RKO (cell line): ENCODE measurements at places on chromosomes 16 and 17.
A peak's percentile ranks its signal among the peaks of the same experiment; 100 is the strongest.

DNA sequence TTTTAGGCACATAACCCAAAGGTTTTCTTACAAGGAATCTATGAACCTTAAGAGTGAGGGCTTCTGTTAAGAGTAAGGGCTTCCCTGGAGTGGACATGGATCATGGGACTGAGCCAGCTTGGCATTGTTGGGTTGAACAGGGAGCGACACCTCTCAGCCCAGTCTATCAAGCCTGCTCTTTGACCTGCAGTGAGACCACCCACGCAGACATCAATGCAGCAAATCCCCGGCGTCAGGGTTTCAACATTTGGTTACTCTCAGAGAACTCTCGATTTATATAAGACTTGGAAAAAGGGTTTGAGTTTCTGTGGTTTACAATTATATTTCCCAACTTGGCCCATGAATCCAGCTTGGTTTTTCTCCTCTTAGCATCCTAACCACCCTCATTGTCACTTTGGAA lies 299.9 kb downstream of the WWOX start:
- DNase-seq = no peak

DNA sequence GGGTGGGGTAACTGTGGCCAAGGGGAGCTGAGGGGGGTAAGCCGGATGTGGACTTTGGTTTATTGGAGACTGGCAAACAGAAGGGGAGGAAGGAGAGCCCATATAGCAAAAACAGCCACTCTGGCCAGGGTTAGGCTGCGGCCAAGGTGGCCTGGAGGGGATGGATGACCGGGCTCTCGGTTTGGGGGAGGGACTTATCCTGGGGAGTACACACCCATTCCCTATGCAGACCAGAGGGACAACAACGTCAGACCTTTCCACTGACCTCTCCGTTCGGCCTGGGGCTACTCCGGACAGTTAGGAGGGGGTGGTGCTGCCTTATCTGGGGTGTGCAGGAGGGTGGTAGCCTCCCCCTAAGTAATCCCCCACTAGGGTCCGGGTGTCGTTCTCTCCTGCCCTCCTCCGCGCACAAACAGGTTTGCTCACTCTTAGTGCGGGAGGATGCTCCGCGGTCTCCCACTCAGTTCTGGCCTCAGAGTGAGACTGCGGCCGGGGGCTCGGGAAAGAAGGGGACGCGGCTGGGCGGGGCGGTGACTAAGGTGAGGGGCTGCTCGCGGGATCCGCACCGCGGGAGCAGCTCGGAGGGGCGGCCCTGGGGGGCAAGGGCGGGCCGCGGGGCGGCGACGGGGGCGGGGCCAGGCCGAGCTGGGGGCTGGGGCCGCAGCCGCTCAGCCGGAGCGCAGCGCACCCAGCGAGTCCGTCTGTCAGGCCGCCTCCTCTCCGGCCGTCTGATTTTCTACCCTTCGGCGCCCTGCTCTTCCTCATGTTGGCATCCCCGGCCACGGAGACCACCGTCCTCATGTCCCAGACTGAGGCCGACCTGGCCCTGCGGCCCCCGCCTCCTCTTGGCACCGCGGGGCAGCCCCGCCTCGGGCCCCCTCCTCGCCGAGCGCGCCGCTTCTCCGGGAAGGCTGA lies at the start of gene WNK4:
WNK4 (plus strand) TSS at position 675 of the 915 bp plus-strand sequence; CDS start at position 764, 89 bp downstream.
- no peak for DNase-seq

GRCh38 chr16:1997494-1998359 lies 8.0 kb downstream of the SYNGR3 start:
- no peak for DNase-seq

DNA sequence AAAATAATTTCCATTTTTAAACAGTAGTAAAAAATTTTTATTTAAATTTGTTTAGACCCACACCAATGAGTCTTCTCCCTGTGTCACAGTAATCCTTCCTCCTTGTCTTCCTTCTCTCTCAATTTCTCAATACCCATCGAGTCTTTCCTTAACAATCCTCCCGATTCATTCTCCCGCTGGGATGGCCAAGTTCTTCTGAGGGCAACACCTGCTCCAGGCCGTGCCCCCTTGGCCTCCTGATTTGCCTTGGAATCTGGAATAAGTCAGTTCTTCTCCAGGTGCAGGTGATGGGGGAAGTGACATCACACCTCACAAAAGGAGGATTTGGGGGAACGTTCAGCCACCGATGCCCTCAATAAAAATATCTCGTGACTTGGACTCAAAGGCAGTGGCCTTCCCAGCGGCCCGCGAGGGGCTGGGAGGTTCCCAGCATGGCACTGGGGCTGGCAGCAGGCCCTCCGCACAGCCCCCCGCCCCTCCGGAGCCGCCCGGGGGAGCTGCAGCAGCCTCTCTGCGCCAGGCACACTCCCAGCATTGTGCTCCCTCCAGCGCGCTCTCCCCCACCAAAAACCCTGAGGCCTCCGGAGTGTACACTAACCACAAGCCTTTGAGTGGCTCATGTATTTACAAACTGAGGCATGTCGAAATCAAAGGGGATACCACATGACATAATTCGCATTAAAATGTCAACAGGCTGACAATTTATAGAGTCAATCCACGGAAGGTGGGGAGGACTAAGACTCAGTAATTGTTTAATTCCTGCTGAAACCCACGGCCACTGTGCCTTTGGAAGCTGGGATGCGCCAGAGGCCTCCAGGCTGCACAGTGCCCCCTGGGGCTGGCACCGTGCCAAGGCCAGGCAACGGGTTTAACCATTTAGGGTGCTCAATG lies 120.5 kb downstream of the ZFHX3 start:
- no peak for DNase-seq

DNA sequence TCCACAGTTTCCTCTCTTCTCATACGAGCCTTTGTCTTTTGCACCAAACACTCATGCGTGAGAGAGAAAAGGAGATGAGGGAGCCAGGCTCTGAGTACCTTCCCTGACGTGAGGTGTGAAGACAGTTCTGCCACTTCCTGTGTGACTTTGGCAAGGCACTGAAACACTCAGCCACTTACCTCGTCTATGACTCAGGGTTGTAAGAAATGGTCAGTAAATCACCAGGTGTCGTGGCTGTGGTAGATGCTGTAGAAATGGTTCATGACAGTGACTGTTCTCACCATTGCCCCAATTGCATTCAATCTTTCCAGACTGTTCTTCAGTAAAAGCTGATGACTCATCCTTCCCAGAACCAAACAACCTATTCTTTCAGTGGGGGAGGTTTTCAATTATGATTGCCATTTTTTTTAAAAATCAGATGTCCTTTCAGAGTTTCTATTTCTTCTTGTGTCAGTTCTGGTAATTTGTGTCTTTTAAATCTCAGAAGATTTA lies 49.2 kb upstream of the CBFA2T3 start:
- DNase-seq = peak; percentile 67

DNA sequence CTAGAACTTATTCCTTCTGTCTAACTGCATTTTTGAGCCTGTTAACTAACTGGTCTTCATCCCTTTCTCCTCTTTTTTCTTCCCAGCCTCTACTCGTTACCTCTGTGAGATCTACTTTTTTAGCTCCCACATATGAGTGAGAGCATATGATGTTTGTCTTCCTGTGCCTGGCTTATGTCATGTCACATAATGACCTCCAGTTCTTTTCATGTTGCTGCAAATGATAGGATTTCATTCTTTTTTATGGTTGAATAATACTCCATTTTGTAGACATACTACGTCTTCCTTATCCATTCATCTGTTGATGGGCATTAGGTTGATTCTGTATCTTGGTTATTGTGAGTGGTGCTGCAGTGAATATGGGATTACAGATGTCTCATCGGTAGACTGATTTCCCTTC lies 184.7 kb downstream of the PRKCA start:
- no peak for DNase-seq

DNA sequence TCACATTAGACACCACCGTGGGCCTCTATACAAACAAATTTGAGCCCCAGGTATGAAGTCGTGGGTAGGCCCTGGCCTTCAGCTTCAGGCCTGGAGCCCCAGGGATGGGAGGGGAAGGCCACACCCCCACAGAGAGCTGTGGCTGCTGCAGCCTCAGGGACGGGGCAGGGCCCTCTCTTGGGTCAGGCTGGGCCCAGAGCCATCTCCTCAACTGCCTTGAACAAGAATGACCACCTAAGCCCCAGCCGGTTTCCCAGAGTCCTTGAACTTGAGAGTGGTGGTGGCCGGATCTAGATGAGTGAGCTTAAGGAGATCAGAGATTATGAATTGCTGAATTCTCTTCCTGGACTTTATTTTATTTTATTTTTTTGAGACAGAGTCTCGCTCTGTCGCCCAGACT lies 18.6 kb downstream of the SCNN1B start:
- DNase-seq = no peak

- DNase-seq = no peak
Observed at GRCh38 chr17:65453204-65453931, 108.1 kb downstream of the AXIN2 start.

GRCh38 chr17:12053552-12053951 lies 32.9 kb downstream of the MAP2K4 start:
- no peak for DNase-seq

GRCh38 chr17:17350491-17351355 lies 47.5 kb downstream of the NT5M start:
- peak; percentile 18 for DNase-seq

DNA sequence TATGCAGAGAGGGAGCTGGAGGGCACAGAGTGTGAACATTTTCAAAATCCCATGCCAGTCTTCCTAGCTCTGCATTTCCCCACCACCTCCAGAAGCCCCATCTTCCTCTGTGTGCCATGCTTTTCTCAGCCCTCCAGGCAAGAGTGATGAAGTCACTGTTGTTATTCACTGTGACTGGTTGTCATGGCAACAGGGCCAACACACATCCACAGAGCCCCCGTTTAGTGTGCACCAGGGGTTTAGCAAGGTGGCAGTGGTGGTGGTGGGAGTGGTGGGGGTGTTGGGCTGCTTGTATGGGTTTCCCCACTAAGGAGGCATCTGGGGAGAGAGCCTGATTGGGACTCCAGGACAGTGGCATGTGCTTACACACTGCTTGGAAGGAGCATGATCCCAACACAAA lies 309.9 kb upstream of the ASIC2 start:
- no peak for DNase-seq

GRCh38 chr16:27450196-27450549 lies 48.2 kb downstream of the IL21R start:
- DNase-seq = no peak

DNA sequence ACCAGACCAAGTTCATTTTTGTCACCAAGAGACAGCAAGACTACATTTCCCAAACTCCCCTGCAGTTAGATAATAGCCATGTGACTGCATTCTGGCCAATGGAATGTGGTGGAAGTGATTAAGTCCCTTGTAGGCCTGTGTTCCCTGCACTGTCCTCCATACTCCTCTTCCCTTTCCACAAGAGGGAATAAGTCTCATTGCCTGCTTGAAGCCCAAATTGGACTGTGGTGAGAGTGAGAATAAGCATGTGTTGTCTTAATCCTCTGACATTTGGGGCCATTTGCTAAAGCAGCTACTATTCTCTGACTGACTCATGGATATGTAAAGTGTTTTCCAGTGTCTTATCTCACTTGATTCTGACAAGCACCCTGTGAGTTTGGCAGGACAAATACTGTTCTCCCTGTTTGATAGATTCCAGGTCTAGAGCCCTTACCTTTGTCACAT lies 20.7 kb downstream of the PIK3R6 start:
- peak; percentile 65 for DNase-seq

DNA sequence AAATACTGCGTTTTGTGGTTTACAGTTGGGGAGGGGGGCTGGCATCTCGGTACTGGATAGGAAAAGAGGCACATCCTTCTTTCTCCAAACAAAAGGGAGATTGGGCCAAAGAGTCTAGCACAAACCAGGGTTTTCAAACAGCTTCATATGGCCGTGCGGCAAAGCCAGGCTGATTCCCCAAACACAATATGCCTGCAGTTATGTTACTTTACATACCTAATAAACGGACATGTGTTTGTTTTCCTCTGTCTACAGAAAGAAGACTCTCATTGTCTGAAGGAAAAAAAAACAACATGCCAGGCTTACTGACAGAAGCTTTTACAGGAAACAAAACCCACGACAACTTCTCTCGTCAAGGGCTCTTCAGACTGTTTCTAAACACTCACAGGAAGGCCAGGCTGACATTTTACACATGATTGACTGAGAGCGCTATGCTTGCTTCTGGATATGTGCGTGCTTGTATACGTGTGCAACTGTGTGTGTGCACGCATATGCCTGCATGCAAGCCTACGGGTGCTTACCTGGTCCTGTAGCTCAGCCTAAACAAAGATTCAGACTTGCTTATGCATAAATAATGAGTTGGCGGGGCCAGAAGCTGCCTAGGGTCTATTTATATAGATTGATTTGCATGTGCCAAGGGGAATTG lies 461.0 kb upstream of the C16orf82 start:
- no peak for DNase-seq

GRCh38 chr17:46774108-46774737 lies 44.3 kb downstream of the WNT3 start:
- DNase-seq = no peak

DNA sequence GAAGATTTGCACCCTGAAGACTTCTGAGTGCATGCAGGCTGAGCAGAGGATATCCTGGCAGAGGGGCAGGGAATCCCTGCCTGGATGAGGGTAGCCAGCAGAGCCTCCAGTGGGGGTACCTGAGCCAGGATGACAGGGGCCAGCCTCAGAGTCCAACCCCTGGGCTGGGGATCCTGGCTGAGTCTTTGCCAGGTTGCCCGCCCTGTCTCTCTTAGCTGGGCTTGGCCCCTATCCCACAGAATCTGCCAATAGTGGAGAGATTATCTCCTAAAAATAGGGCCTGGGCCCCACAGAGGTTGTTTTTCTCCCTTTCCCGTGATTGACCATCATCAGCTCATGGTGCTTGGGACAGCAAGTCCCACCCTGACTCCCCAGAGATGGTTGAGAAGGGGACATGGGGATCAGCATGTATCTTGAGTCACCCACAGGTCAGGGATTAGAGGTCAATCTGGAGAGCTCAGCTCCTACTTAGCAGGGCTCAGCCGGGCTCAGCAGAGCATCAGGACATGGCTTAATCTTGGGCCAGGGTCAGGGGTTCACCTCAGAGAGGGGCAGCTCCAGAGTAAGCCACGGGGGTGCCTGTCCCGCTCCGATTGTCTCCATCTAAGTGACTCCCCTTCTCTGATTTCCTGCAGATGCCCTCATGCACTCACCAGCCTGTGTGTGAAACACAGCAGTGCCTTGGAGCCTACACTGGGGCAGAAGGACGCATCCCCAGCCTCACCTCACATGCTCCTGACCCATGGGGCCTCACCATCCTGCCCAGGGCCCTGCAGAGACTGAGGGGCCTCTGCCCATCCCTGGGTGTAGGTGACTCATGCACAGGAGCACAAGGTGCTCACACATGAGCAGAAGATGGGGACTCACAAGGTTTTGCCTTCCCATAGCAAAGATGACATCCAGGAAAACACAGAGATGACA lies 11.5 kb downstream of the CDH16 start:
- DNase-seq = no peak

- no peak for DNase-seq
Observed at GRCh38 chr17:31527606-31528005, 136.1 kb downstream of the RAB11FIP4 start.

DNA sequence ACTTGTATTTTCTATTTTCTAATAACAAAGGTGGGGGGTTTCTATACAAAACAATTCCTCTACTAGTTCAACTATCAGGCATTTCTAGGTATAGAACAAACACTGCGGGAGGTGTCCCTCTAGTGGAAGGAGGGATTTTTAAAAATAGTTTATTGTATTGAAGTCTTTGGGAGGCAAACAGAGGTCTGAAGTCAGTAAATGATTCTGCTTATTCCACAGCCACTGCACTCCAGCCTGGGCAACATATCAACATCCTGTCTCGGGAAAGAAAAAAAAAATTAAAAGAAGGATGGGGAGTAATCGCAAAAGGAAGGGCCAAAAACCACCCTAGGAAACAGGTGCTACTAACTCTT lies 648 bp upstream of the ERCC4 start:
- DNase-seq = peak; percentile 71

GRCh38 chr17:35705230-35705629 lies 26.2 kb upstream of the RASL10B start:
- no peak for DNase-seq

- DNase-seq = peak; percentile 90
Observed at GRCh38 chr17:50055426-50056216, at the start of gene ITGA3. Gene ITGA3, plus strand, starts transcription at chr17:50056110. Its CDS starts 330 bp downstream, at chr17:50056440.

GRCh38 chr16:50532576-50532975 lies 15.6 kb upstream of the NKD1 start:
- no peak for DNase-seq
